Placental epithelial cell (primary cell): ENCODE measurements at places on chromosomes 6 and 20. TPM values are rescaled to one million over a fixed set of nuclear protein-coding genes. Genes with fewer than 3 reads are reported as not detected.

GPLD1 gene
- 0.33 and 0.39 TPM in 2 replicates for total RNA-seq

L3MBTL3 gene
- total RNA-seq: 8.4 and 17.3 TPM in 2 replicates

ECT2L gene
- 0.39 TPM in 1 of 2 replicates, not detected in the other for total RNA-seq

PFDN4 gene
- 86.5 and 99.7 TPM in 2 replicates for total RNA-seq

SUPT3H gene
- total RNA-seq: 19.4 and 28.3 TPM in 2 replicates
